ENCODE measurements at places on chromosomes 16 and 17. TPM values are rescaled to one million over a fixed set of nuclear protein-coding genes. Genes with fewer than 3 reads are reported as not detected.

CCDC40 gene
- 0.55 TPM for total RNA-seq

TNK1 gene
- total RNA-seq: 3.5 TPM

DNA sequence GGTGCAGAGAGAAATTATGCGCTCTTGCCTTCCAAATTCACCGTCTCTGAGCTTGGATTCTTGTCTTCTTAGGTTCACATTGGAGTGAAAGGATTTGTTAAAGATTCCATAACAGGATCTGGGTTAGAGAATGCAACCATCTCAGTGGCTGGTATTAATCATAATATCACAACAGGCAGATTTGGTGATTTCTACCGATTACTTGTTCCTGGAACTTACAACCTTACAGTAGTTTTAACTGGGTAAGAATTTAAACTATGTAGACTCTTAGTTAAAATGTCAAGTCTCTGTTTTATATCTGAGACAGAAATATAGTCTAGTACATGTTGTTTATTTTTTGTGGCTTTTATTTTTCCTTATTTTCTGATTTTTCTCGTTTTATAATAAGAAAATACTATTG, 42.9 kb downstream of the CPD start:
- H3K4me3 ChIP-seq: no peak overlapping the region
- H3K27me3 ChIP-seq: no peaks in the 10 kb centered on the region
- no peak for DNase-seq

NFAT5 gene
- total RNA-seq: 48.3 TPM

DNA sequence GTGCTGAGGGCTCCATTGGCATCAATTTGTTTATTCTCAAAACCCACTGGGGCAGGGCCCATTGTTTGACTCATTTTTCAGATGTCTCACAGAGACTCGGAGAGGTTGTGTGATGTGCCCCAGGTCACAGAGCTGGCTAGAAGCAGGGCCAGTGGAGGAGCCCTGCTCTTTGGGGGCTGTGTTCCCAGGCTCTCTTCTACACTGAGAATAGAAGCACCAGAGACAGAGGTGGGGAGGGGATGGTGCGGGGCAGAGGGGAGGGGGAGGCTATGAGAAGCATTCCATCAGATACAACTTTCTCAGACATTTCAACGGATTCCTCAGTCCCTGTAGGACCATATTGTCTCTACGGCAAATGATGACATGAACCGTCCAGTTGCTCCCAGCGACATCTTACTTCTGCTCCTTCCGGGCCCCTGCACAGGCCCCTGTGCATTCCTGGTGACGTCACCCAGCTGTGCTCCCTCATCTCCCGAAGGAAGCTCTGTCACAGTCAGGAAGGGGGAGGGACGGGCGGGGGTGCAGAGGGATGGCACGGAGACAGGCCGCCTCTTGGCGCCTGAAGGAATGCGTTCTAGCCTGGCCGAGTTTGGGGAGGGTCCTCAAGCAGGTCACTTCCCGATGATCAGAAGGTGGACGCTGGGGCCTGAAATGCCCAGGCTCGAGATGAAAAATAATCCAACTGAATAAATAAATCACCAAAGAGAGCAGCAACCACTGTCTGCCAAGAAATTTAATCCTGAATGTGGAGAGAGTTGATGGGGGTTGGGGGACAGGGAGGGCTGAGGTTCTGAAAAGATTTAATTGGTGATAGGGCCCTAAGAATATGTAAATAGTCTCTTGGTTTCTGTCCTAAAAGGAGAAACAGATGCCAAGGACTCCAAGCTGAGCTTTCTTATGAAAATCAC, 114.1 kb downstream of the NOG start:
- H3K4me3 ChIP-seq: no peak overlapping the region
- no peak overlapping the region for H3K27ac ChIP-seq
- no peak for DNase-seq
- no peaks in the 10 kb centered on the region for H3K4me1 ChIP-seq
- H3K36me3 ChIP-seq: no peaks in the 10 kb centered on the region

DNA sequence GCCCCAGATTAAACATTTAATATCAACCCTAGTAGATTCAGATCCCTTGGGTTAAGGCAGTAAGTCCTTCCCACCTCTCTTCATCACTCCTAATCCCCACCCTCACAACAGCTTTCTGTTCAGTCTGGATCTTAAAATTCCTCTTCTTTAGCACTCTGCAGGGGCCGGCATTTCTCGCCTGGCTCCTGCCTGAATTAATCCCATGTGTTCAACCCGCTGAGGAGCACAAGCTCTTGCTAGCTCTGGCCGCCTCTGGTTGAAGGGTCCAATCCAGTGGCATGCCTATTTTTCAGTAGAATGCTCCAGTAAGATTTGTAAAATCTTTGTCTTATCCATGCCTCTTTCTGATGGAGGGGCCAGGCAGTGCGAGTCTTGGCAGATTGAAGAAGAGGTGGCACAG, 59.2 kb downstream of the CYB5B start:
- no peak overlapping the region for H3K4me3 ChIP-seq
- no peaks in the 10 kb centered on the region for H3K36me3 ChIP-seq
- no peaks in the 10 kb centered on the region for H3K27me3 ChIP-seq
- peaks cover 10% of the 10 kb centered on the region for H3K4me1 ChIP-seq
